H4 (cell line): ENCODE measurements at places on chromosomes 7 and 10. TPM values are rescaled to one million over a fixed set of nuclear protein-coding genes. Genes with fewer than 3 reads are reported as not detected.
A peak's percentile ranks its signal among the peaks of the same experiment; 100 is the strongest.

The GATA3 gene
- total RNA-seq = 0.21 and 0.64 TPM in 2 replicates

- no peak for DNase-seq
Measured at GRCh38 chr7:2360796-2361195, 6.2 kb downstream of the EIF3B start.

GRCh38 chr10:24721229-24722106 is 2.2 kb downstream of the ARHGAP21 start:
- no peak for DNase-seq

DNA sequence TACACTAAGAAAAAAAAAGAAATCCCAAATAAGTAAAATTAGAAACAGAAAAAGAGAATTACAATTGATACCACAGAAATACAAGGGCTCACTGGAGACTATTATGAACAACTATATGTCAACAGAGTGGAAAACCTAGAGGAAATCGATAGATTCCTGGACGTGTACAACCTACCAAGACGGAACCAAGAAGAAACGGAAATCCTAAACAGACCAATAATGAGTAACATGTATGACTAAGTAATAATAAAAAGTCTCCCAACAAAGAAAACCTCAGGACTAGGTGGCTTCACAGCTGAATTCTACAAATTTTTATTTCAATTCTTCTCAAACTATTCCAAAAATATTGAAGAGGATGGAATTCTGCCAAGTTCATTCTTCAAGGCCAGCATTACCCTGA is 13.9 kb downstream of the DIP2C start:
- no peak for DNase-seq

The CYP26A1 gene
- not detected in 2 replicates for total RNA-seq

DNA sequence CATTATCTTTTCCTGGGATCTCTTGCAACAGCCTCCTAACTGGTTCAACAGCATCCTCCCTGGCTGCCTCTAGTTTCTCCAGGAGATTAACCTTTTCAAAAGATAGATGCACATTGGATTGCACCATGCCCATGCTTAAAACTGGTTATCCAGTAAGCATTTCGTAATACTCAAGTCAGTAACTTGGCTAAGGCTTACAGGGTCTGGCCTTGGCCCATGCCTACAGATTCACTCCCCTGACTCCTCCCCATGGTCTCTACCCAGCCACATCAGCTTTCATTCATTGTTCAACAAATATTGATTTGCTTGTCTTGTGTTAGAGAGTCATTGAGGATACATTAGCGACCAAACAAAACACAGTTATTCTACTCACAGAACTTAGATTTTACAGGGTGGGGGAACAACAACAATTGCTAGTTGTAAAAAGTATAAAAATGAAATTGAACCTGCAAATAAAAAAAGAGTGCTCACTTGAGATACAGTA is 1.8 kb upstream of the KIF20B start:
- no peak for DNase-seq

- no peak for DNase-seq
Measured at GRCh38 chr10:61023053-61023452, 79.1 kb upstream of the RHOBTB1 start.

- peak; percentile 62 for DNase-seq
Measured at GRCh38 chr10:3486346-3487065, 298.5 kb downstream of the KLF6 start.
